ENCODE measurements at places on chromosomes 16 and 17.
A peak's percentile ranks its signal among the peaks of the same experiment; 100 is the strongest.

DNA sequence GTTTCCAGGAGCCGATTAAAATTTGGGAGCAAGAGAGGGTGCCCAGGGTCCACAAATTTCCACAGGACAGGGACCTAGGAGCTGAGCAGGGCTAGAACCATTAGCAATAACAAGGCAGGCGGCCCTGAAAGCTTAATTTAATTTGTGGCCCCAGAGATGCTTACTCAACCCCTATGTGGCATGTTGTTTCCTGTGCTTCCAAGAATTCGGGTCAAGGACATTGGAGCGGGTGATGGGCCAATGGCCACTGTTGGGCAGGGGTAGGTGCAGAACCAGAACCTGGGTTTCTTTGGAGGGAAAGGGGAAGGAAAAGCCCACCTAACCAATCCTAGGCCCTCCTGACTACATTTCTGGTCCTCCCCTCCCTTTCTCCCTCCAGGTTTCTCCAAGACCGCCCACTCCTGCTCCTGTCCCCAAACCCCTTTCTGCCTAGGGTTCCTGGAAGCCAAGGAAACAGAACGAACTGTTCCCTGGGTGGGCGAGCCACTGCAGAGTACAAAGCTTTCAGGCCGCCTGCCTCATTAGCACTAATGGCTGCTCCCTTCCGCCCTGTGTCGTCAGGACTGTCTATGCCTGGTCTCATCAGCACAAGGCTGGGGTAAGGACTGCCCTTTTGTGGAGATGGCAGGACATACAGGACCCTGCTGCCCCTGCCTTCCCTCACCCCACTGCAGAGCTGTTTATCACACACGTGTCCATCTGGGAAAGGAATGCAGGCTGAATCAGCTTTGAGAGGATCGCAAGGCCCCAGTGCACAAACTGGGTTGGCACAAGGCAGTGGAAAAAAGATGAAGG, 581 bp upstream of the AGRP start:
- DNase-seq = no peak

- DNase-seq = no peak
Measured at GRCh38 chr16:46730126-46730525, 18.0 kb downstream of the MYLK3 start.

DNA sequence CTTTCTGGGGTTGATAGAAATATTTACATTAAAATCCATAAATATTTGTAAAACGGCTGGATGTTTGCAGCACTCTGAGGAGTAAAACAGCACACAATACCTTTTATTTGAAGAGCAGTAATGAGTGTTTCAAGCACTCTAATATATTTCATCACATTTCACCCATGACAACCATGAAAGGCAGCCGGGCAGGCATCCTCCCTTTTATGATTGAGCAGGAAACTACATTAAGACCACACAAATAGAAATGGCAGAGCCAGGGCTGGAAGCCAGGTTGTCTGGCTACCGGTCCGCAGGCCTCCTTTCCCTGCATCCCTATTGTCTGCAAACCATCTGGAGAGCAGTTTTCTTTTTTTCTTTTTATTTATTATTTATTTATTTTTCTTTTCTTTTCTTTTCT, 23.1 kb upstream of the GPRC5C start:
- DNase-seq = no peak

DNA sequence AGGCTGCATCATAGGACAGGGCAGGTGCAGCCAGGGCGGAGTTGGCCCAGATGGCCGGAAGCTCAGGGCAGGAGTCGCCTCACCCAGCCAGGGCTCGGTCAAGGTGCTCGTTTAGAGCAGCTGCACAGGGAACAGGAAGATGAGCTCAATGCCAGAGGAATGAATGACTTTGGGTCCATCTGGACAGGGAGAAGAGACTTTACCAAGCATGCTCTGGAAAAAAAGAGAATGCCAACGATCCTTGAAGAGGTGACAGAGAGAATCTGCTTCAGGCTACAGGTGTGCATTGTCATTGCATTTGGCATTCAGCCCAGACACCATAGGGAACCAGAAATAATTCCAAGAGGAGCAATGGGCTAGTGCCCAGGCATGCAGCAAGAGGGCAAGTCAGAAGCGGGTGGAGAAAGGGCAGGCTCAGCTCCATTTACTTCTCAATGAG, 6.7 kb upstream of the MPP3 start:
- no peak for DNase-seq

DNA sequence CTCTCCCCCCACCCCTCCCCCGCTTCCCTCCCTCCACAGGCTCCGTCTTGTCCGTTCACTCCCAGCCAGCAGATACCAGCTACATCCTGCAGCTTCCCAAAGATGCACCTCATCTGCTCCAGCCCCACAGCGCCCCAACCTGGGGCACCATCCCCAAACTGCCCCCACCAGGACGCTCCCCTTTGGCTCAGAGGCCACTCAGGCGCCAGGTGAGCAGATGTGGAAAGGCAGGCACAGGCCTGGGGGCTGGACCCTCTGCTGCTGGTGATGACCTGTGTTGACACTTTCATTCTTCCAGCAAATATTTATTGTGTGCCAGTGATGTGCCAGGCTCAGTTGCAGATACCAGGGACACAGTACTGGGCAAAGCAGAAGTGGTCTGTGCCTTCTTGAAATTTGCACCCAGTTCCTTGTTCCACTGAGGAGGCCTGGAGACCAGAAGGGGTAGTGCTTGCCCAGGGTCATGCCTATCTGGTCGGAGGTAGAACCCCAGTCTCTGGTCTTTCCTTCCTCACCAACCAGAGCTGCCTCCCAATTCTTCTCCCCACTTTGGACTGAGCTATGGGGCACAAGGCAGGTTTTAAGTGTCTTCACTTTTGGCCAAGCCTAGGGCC, 10.3 kb upstream of the ABCC3 start:
- no peak for DNase-seq

DNA sequence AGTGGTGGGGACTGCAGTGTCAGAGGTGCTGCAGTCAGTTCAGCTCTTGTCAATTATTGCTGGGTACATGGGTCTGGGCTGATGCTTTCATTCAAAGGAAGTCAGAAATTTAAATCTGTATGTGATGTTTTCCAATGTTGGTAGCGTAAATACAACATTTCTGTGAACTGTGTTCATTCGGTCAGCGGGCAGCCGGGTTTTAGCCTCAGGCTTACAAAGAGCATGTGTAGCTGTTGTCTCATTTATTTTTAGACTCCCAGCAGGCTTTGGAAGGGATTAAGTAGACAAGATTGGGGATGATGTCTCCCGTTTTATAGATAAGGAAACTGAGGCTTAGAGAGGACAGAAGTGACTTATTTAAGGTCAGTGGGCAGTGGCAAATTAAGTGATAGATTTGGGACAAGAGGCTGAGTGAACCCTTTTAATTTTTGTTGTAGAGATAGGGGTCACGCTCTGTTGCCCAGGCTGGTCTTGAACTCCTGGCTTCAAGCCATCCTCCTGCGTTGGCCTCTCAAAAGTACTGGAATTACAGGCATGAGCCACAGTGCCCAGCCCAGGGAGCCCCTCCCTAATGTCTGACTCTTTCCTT, 8.1 kb downstream of the AQP8 start:
- no peak for DNase-seq

DNA sequence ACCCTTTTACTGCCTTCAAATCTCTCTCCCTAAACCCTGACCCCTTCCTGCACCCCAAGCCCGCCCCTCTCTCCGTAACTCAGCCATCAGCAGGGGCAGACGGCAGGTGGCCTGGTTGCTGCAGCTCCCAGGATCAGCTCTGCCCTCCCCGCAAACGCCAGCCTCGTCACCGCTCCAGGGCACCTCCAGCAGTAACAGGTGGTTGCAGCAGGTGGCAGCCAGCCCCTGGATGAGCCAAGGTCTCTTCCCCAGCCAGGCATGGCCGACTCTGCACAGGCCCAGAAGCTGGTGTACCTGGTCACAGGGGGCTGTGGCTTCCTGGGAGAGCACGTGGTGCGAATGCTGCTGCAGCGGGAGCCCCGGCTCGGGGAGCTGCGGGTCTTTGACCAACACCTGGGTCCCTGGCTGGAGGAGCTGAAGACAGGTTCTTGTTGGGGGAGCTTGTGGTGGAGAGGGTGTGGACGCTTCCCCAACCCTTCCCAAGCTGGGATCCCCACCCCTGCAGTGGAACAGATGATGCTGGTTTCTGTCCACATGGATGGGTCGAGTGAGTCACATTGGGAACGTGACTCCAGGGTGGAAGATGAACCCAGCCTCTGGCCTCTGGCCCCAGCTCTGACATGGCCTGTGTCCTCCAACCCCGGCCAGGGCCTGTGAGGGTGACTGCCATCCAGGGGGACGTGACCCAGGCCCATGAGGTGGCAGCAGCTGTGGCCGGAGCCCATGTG, 558 bp downstream of the HSD3B7 start:
- DNase-seq = peak; percentile 51

- no peak for DNase-seq
Measured at GRCh38 chr16:46731691-46732555, 16.2 kb downstream of the MYLK3 start.

- DNase-seq = no peak
Measured at GRCh38 chr17:9363440-9364350, 211.9 kb downstream of the STX8 start.

GRCh38 chr17:49399995-49400394, 14.7 kb downstream of the PHB1 start:
- DNase-seq = no peak

DNA sequence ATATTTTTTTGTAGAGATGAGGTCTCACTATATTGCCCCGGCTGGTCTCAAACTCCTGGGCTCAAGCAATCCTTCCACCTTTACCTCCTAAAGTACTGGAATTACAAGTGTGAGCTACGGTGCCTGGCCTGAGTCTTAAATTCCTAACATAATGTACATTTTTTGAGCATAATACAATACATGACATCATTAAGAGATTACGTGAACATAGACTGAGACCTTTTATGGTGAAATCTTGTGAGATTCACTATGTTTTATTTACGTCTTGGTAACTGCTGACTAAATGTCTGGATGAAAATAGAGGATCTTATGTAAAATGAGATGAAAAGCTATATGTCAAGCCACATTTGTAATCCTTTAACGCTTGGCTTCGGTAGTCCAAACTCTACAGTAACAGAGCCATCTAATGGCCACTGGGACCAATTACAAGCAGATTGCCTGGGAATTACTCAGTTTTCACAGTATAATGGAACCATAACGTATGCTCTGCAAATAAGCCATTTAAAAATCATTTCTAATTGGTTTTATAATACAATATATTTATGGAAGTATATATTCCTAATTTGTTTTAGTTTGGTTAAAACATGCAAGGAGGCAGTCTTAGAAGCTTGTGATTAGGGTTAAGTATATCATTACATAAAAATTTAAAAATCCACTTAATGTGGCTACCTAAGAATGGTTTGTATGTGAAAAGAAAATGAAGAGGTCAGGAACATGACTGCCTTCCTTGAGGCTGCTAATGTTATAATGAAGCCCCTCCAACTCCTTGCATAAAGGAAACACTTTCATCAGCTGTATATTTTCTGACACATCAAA, 8.1 kb upstream of the EFCAB13 start:
- DNase-seq = peak; percentile 83

DNA sequence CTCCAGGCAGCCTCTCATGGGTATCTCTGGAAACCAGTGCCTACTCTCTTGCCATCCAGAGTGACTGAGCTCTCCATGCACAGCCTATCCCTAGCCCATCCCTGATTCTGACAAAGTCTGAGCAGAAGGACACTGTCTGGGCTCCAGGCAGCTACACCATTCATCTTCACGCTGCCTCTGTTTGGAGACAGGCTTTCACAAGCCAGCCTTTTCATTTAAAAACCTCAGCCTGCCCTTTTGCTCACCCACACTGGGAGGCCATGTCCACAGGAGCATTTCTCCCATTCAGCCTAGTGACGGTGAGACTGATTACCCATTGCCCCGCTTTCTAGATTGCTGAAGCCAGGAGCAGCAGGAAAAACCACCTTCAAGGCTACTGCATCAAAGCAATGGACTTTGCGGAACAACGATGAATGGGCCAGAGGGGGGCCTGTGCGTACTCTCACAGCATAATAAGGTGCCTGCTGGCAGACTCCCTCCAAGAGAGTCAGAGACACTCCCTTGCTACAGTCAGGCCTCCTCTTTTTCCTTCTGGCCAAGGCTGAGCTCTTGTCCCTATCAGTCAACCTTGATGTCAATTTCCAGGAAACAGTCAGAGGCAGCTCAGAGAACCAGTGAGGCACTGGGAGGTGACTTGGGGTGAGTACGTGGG, 24.7 kb upstream of the CDH13 start:
- no peak for DNase-seq

DNA sequence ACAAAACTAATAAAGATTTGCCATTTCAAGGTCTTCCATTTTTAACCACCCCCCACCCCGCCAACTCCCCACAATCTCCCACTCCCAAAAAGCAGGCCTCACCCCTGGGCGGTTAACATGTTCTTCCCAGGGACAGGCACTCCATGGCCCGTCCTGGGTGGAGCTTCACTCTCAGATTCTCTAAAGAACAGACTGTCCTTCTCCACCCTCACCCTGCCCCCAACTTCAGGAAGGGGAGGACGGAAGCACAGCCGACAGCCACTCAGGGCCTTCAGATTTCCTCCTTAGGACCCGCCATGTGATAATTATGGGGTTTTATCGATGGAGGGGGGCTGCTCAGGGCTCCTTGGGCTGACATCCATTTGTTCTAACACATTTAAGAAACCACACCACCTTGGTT, 61.9 kb downstream of the ZFHX3 start:
- no peak for DNase-seq

DNA sequence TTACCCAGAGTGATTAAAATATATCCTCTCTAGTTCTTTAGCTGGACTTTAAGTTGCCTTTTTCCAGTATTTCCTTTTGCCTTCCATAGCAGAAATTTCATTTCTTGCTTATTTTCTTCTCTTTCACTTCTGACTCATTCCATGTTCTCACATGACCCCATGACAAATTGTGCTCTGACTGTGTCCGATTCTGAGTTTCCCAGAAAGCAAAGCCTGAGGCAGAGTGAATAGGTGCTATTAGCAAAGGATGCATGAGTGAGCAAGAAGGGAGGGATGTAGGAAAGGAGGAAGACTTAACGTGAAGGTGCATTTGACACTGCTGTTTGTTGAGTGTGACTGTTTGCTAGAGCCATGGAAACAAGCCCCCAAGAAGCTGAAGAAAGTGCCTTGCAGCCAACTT, 82.6 kb upstream of the CNTNAP4 start:
- DNase-seq = no peak

DNA sequence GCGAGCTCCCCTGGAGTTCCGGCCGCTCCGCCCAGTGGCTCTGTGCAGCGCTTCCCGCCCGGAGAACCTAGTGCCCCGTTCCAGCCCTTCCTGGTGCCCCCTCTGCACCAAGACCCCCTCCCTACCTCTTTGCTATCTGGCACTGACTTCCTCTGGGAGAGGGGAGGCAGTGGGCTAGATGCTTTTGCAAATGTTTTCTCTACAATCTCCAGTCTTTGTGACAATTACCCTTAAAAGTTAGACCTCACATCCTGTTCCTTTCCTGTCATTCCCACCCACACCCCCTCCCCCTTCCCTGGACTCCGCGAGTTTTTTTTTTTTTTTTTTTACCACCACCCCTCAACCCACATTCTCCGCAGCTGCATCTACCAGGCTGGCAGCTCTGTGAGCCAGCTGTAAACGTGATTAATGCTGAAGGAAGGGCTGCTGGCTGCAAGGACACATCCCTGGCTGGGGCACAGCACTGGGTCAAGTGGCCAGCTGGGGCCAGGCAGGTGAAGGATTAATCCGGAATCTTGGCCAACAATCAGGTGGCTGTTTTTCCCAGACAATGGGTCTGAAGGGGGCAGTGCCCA, 101.5 kb downstream of the MGAT5B start:
- DNase-seq = no peak
